Endothelial cell of umbilical vein (primary cell): ENCODE measurements at places on chromosomes 4 and X. TPM values are rescaled to one million over a fixed set of nuclear protein-coding genes. Genes with fewer than 3 reads are reported as not detected.

GRCh38 chr4:123478859-123479345, 82.3 kb downstream of the SPRY1 start:
- H3K36me3 ChIP-seq, result no peaks in the 10 kb centered on the region
- H3K27ac ChIP-seq, result no peak overlapping the region
- no peak for DNase-seq
- H3K27me3 ChIP-seq, result no peaks in the 10 kb centered on the region
- H3K4me3 ChIP-seq, result no peak overlapping the region

- H3K27me3 ChIP-seq, result no peaks in the 10 kb centered on the region
- H3K4me1 ChIP-seq, result no peaks in the 10 kb centered on the region
- H3K27ac ChIP-seq, result no peak overlapping the region
- no peaks in the 10 kb centered on the region for H3K36me3 ChIP-seq
- no peak for DNase-seq
Measured at GRCh38 chrX:68838571-68838910, 9.7 kb downstream of the EFNB1 start.

- no peak overlapping the region for H3K4me3 ChIP-seq
- no peak overlapping the region for H3K27ac ChIP-seq
- no peaks in the 10 kb centered on the region for H3K36me3 ChIP-seq
- DNase-seq, result no peak
- peaks cover 9% of the 10 kb centered on the region for H3K4me1 ChIP-seq
Measured at GRCh38 chrX:19791562-19791961, 95.8 kb downstream of the SH3KBP1 start.

AMER1 gene
- polyA plus RNA-seq, result 0.67 and 0.76 TPM in 2 replicates

FSTL5 gene
- 1.9 and 2.2 TPM in 2 replicates for polyA plus RNA-seq
